ENCODE measurements at places on chromosomes 2 and 18.

- DNase-seq = no peak
Measured at GRCh38 chr2:16215902-16216557, 275.7 kb downstream of the MYCN start.

DNA sequence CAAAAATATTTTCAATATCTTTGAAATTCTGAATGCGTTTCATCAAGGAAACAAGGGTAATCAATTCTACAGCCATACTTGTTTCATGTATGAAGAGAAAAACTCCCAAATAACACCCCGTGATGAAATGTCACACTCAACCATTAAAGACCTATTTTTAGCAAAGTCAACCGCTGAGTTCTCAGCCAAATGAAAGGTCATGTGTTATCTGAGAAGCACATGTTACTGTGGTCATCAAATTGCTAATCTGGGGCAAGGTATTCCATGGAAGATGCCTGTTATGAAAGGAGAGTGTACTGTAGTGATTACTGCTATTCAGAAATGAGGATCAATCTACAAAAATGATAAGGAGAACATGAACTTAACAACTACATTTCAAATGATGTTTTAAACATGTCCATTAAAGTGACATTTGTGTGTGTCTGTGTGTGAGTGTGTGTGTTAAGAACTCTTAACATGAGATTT is 126.7 kb downstream of the BCL2 start:
- DNase-seq = no peak

DNA sequence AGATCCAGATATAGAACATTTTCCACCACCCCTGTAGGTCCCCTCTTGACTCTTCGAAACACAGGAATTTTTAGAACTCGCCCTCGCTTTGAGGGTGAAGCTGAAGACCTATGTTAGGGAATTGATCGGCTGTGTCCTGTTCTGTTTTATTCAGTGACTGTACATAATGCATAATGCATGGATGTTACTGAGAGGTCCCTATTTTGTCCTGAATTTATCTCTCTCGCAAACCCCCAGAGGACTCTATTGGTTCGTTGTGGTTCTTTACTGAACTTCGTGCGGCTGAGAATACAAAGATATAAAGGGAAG is 431 bp upstream of the EIF5B start:
- no peak for DNase-seq

- no peak for DNase-seq
Measured at GRCh38 chr2:10590742-10591141, 99.0 kb downstream of the NOL10 start.

DNA sequence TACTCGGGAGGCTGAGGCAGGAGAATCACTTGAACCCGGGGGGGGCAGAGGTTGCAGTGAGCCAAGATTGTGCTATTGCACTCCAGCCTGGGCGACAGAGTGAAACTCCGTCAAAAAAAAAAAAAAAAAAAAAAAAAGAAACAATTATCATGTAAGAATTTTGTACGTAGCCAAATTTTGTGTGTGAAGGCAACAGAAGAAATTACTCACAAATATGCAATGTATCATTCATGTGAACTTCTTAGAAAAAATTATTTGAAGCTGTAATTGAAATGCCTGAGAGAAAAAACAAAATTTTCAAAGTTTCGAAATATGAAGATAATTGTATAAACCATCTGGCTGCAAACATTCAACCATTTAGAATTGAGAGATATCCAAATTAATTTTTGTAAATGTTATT is 204.8 kb upstream of the PARD3B start:
- DNase-seq = no peak

DNA sequence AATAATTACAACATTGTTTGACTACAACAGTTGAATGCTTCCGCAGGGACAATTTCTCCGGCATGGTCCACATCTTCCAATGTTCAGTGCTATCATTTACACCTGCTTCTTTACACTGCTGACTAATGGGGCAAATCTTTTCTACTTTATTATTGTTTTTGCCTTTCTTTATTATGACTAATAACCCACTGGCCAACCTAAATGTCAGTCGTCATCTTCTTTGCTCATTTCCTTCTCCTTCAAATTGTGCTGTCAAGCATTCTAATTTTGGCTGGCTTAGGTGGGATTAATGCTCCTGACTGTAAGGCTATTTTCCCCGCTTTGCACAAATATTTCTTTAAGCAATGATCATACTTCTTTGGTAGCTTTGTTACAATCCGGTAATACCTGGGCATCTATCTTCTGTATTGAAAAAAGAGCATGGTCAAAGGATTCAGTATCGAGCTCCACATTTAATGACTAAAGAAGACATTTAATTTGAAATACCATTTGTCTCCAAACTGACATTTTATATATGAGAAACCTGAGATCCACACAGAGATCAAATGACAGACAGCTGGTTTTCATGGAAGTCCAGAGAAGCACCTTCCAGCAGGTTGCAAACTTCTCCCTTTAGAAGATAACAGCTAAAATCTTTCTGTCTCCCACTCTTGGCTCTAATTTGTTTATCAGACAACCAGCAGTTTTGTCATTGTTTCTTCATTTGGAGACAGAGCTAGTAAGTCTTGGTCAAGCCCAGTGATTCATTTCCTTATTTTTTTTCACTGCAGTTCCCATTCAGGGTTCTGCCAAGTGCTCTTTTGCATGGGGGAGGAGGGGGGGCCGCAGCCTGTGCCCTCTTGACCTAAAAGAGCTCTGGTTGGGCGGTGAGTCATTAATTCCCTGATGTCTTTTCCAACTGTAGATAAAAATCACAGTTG is 132.9 kb downstream of the SOCS6 start:
- DNase-seq = no peak

GRCh38 chr18:3924455-3924854 is 474.5 kb downstream of the TGIF1 start:
- no peak for DNase-seq

DNA sequence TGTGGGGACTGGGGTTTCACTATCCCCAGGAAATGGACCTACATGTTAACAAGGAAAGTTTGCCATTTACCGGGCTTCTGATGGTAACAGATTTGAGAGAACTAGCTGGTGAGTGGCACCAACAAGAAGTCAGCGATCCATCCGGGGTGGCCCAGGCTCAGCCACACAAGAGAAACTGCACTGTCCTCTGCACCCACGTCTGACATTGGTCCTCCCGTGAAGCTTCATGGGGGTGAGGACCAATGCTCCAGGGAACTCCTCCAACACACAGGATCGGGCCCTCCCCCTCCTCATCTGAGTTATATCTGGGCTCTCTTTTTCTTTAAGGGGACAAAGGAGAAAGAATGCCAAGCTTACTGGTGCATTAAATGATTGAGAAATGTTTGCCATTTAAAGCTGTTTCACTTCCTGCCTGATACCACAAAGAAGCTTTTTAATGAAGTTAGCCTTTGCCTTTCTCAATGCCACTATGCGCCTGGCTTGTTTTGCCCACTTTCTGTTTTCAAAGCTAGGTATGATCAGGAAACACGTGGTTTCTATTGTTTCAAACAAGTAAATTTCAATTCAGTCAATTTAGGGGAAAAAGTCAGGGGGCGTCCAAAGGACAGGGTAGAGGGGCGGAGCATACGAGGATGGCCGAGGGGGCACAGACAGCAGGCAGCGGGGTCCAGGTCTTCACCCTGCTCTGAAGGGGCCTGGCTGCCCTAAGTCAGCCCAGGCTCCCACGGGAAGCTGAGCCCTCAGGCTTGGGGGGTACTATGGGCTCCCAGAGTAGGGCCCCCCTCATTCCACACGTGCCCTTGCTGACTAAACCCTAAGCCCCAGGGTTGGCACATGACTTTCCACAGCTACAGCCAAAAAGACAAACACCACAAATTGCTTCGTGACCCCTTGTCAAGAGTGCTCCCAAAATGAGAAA is 204.0 kb upstream of the ID2 start:
- no peak for DNase-seq

DNA sequence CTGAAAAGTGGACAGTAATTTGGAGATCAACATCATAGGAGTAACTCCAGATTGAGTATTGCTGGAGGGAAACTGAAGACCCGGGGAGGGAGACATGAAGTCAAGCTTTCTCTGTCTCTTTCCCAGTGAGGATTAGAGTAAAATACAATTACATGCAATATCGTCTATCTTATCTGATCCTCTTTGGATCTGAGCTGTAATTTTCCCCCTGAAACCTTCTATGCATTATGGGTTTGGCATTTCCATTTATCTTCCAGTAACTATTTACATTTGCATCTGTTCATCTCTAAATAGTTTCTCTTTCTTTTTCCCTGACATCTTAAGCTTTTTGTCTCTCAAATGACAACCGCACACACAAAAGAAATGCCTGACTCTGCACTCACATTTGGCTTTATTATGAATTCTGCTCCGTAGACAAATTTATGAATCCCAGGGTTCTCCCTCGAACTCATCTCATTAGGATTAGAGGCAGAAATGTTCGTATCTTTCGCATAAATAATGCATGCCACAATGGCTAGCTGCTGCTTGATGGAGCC is 113.1 kb downstream of the SPP2 start:
- DNase-seq = no peak

DNA sequence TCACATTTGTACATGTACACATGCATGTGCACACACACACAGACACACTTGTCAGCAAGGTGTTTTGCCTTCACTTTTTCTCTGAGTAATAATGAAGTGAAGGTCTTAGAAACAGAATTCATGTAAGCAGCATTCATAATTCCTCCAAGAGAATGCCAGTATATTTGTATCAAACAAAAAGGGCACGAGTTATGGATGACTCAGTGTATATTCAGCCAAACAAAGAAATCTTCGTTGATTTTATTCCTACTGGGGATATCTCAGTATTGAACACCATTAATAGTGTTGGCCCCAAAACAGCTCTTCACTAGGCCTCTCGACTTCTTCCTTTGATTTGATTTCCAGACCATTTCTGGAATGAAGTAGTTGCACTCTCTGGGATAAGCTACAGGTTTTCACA is 125.3 kb downstream of the PIK3C3 start:
- no peak for DNase-seq

DNA sequence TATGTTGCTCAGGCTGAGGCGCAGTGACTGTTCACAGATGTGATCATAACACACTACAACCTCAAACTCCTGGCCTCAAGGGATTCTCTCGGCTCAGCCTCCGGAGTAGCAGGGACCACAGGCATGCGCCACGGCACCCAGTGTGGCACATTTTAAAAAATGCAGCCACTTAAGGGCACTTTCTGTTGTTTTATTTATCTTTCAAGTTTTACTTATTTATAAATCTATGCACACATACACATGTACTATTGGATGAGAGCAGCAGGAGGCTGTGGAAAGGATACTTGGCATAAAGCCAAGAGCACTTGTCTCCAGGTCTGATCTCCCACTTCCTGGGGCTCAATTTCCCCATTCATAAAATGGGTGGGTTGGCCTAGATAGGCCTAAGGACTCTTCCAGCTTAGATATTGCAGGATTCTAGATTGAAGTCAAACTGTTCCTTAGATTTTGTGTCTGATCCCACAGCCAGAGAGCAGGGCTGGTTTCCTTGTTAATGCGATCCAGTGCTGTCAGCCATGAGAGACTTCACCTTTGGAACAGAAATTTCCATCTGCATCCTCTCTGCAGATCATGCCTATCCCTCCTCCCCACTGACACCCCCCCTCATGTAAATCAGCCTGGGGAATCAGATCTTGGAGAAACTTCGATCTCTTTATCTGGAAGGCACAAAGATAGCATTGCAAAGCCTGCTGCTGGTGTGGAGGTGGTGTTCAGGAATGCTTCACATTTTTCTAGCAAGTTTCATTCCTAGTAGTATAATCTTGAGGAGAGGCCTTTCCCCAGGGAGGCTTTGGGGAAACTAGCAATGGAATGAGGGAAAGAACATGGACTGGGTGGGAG is 24.7 kb downstream of the PCBP1 start:
- DNase-seq = no peak

- DNase-seq = no peak
Measured at GRCh38 chr2:241719093-241719492, 15.3 kb upstream of the D2HGDH start.

GRCh38 chr2:204453730-204454167 is 91.5 kb upstream of the PARD3B start:
- DNase-seq = no peak

GRCh38 chr2:189880832-189881492 is 96.7 kb downstream of the PMS1 start:
- DNase-seq = no peak

DNA sequence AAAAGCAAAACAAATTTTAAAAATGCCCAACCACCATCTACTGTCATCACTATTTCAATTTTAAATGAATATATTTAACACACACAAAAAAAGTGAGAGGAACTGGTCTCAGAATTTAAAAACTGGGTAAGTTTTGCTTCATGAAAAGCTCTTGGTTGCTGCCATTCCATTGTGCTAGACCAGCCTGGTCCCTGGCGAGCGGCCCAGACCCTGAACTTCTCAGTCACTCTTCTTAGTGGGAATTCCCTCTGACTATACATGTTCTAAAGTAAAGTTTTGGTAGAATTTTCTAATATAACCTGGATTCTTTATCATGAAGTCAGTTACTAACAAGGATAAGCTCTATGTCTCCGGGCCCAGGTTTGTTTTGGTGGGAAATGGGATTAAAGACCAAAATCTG is 34.8 kb upstream of the TMEM177 start:
- DNase-seq = no peak

- no peak for DNase-seq
Measured at GRCh38 chr2:30208453-30208852, 22.9 kb upstream of the LBH start.

- DNase-seq = no peak
Measured at GRCh38 chr2:45935791-45936622, 284.5 kb downstream of the PRKCE start.

DNA sequence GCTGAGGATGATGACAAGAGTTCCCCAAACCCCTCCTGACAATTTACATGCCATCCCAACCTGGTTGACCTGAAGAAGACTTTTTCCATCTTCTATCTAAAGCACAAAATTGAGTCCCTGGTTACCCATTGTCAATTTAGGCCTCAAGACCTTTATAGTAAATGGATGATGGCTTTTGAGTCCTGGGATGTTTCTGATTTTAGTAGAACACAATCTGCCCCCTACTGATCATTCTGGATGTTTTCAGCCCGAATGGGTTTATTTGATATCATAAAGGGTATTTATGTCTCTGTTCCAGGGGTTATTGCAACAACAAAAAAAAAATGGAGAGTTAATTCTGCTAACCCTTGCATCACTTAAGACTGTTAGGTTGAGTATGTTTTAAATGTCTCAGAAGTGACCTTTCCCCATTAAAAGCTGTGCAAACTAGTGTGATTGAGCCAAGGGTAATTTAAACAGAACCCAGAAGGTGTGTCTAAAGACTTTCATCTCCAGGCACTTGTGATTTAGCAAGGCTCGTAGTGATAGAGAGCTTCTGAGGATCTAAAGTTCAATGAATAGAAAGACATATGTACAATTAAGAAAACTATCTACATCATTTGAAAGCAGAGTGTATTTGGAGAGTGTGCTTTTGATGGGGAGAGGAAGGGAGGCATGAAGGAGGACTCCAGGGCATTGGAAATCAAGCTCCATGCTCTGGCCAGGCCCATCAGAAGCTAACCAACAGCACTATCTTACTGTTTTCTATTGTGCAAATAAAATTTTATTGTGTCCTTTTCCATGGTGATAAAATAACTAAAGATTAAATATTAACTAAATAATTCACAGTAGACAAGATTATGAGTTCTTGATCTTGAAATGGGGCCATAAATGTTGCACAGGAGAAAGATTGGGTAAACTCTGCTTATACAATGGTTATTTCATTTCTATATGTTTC is 96.6 kb upstream of the NOSTRIN start:
- DNase-seq = no peak
